ENCODE measurements at places on chromosomes 1 and 21.
A peak's percentile ranks its signal among the peaks of the same experiment; 100 is the strongest.

GRCh38 chr1:106344494-106344893 is 712.0 kb upstream of the PRMT6 start:
- no peak for DNase-seq

DNA sequence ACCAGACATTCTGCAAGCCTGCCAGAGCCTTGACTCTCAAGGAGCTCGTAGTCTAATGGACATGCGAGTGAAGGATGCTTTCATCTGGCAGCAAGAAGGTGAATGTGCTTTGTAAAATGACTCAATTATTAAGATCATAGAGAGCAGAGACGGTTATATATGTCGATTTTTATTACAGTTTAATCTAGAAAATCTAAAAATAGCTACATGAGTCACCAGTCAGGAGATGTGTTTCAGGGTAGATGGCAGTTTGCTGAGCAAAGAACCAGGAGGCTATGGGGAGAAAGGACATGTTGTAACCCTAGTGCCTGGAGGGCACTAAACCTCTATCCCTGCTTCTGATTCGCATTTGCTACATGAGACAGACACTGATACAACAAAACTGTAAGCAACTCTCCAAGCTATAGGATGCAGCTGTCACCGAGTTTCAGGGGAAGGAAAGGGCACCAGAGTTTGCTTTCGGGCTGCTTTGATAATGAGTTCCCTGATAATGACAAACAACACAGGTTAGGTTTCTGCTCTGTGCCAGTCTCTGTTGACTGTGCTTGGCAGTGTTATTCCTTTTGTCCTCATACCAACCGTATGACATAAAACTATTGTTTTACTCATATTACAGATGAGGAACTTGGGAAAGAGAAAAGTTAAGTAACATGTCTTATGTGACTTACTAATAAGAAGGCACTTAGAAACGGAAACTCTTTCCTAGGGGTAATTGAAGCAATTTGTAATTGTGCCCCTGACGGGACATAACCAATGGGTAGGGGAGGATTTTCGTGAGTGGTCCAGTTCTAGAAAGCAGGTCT is 43.2 kb downstream of the C1orf198 start:
- DNase-seq: no peak

DNA sequence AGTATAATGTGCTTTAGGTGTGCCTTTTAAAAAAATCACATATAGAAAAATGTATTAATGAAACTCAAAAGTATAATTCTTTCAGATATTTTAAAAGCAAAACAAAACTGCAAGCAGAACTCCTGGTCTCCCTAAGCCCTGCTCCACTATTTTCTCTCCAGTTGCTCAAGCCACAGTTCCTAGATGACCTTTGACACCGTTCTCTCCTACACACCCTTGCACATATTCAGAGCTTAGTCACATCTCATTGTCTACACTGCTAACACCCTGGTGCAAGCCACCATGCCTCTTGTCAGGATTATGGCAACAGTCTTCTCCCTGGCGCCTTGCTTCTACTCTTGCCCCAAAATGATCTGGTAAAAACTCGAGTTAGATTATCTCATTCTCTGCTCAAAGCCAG is 50.2 kb upstream of the ROR1 start:
- DNase-seq: no peak

DNA sequence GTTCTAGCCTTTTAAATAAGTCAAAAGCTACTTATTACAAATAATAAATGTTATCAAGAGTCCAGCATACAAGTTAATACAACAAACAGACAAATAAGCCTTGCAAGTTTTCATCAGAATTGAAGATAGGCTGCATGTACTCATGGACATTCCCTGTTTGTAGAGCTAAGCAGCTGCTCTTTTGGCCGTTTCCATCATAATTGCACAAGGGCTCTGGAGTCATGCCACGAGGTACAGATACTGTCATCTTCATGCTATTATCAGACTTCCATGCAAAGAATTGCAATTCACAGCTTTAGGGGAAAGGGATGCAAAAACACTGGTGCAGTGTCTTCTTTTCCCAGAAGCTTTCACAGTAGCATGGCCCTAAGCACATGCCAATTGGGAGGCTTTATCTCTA is 52.8 kb upstream of the TBX15 start:
- DNase-seq: no peak

GRCh38 chr1:54995013-54995760 is 3.5 kb upstream of the BSND start:
- no peak for DNase-seq

GRCh38 chr1:113479713-113480676 is 89.7 kb downstream of the MAGI3 start:
- DNase-seq: no peak

- no peak for DNase-seq
Measured at GRCh38 chr1:116950517-116951199, 40.9 kb downstream of the PTGFRN start.

- DNase-seq: no peak
Measured at GRCh38 chr21:37855647-37856625, 60.3 kb downstream of the KCNJ6 start.

GRCh38 chr1:113981962-113982931 is 3.0 kb downstream of the OLFML3 start:
- DNase-seq: no peak

- DNase-seq: no peak
Measured at GRCh38 chr1:26724926-26725325, 29.1 kb downstream of the ARID1A start.

GRCh38 chr1:55180075-55180670 is 35.0 kb downstream of the USP24 start:
- DNase-seq: no peak

DNA sequence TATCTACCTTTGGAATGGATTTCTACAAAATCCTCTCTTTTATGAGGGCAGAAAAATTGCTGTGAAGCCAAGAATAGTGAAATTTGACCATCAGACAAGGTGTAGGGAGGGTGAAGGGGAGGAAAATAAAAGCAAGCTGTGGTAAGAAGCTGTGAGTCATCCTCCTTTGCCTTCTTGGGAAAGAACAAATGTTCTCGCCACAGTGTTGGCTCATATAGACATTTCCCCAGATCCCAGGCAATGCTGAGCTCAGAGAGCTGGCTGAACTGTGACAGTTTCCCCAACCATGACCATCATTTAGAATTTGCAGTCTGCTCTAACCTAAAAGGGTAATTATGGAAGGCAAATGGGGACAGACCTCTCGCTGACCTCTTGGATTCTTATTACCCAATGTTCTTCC is 235.4 kb downstream of the PBX1 start:
- no peak for DNase-seq

DNA sequence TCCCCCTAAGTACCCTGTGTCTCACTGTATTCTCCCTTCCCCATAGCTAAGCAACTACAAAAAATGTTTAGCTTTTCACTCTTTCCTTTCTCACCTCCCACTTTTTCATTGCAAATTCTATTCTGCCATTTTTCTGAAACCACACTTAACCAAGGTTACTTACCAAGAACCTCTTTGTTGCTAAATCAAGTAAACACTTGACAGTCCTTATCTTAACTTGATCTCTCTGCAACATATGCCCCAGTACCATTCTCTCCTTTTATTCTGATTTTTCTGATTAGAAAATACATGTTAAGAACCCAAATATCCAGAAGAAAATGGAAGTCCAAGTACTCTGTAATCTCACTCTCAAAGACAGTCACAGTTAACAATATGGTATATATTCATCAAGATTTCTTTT is 16.0 kb downstream of the EVI5 start:
- no peak for DNase-seq

- DNase-seq: no peak
Measured at GRCh38 chr1:212622906-212623305, 14.3 kb downstream of the ATF3 start.

DNA sequence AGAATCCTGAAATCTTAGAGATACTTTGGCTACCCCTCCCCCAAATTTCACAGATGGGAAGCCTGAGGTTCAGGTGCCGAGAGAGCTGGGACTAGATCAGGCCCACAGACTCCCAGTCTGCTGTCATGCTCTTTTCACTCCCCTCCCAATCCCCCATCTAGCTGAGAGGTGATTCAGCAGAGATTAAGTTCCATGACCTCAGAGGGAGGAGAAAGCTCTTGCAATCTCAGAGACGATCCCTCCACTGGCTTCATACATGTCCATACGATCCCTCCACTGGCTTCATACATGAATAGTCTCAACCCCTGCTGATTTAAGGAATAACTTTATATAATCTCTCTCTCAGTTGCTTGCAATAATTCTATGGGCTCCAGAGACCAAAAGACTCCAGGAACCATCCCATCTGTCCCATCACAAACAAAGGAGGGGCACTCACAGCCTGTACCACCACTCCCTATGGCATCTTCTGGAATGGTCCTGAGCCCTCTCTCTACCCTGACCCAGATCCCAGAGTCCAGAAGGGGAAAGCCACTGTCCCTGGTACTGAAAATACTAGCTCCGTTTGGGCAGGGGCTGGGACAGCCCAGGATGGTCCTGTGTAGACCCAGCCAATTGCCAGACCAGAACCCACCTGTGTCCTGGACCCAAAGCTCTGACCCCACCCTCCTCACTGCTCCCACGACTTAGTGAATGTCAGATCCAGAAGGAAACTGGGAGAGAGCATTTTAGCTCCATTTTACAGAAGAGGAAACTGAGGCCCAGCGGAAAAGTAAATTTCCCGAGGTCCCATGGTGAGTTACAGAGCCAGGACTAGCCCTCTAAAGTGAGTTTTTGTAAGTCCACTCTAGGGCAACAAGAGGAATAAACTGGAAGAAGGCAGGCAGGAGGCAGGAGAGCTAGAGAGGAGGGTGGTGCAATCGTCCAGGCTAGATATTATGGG is 27.1 kb downstream of the RIMS3 start:
- DNase-seq: no peak

- no peak for DNase-seq
Measured at GRCh38 chr1:51799372-51799771, 79.2 kb downstream of the NRDC start.

DNA sequence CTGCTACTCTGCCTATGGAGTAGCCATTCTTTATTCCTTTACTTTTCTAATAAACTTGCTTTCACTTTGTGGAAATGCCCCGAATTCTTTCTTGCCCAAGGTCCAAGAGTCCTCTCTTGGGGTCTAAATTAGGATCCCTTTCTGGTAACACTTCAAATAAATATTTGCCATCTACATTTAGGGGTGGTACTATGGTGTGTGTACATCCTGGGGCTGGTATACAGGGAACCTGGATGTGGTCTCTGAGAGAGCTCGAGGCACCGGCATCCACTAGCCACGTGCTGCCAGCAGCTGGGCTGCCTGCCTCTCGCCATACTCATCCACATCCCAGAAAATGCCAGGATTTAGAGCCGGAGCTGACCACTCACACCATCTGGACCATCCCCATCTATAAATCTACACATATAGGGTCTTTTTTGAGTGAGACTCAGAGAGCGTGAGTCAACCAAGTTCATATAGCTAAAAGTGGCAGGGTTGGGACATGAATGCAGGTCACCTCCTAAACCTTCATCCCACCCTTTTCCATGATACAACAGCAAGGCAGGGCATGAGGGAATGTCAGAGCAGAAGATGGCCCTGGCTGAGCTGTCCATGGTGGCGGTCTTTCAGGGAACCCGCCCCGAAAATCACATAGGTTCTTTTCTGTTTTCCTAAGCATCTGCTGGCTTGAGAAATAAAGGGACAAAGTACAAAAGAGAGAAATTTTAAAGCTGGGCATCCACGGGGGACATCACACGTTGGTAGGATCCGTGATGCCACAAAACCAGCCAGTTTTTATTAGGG is 76.6 kb upstream of the F3 start:
- no peak for DNase-seq

DNA sequence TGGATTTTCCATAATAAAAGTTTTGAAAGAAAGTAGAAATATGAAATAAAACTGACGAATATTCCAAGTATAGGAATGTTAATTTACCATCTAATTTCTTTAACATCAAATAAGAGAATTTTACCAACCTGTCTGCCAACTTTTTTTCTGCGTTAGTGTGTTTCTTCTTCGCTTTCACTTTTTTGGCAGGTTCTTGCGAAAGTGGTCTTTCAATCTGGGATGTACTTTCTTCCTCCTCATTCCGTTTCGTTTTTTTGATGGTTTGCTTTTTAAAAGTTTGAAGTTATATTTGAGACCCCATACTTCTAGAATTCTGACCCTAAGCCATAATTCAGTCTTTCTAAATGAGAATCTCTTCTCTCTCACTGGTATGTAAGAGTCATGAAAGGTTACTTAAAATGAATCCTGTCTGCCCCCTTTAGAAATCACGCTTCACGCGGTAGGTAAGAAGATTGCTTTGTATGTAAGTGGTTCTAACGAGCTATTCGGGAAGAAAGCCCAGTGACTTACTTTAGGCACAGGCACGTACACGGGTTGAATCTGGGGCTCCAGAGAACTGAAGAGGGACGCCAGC is 580 bp downstream of the RBM34 start:
- no peak for DNase-seq

DNA sequence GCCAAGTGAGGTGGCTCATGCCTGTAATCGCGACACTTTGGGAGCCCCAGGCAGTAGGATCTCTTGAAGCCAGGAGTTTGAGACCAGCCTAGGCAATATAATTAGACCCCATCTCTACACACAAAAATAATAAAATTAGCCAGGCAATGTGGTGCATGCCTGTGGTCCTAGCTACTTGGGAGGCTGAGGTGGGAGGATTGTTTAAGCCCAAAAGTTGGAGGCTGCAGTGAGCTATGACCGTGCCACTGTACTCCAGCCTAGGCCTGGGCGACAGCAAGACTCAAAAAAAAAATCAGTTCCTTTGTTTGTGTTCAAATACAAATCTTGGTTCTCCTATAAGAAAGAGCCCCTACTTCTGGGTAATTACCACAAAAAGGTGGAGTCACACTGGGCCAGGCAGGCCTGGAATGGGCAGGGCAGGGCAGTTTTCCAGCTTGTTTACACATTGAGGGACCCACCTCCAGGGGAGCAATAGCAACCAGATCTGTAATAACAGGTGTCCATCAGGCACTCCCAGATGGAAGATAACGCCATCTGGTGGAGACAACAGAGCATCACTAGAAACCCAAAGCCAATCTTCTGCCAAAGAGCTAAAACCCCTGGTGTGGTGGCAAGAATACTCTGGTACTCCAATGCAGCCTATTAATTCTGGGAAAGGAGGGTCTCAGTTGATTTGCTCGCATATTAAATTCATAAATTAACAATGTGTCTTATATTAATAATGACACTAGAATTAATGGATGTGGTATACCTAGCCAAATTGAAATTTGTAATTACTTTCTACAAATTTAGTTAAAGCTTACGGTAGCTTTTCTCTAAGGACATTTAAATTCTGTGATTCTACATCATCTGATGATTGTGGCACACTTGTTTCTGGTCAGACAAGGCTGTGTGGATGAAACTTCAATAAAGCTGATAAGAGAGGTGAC is 13.2 kb downstream of the PPP1R15B start:
- DNase-seq: peak; percentile 65

- no peak for DNase-seq
Measured at GRCh38 chr1:231663211-231663792, 36.7 kb downstream of the DISC1 start.

- DNase-seq: no peak
Measured at GRCh38 chr1:23101887-23102286, 66.8 kb downstream of the LUZP1 start.

DNA sequence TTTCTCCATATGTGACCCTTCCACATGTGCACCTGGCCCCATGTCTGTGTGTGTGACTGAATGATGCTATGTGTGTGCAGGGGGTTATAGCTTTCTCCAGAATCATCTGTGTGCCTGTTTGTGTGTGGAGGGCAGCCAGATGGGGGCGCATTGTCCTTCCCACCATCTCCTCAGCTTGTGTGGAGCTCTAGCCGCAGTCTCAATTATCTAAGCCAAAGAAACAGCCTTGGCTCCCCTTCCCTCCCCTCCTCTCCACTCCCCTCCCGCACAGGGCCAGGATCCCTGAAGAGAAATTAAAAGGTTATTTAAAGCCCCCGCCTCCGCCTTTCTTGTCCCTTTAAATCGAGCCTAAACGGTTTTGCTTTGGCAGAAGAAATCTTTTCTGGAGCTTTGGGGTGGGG is 1.8 kb upstream of the DMBX1 start:
- DNase-seq: no peak

Measured in CD8-positive, alpha-beta memory T cell (primary cell).